Left colon (tissue), 2 donors: ENCODE measurements at places on chromosomes 12 and 14. TPM values are rescaled to one million over a fixed set of nuclear protein-coding genes. Genes with fewer than 3 reads are reported as not detected.

DNA sequence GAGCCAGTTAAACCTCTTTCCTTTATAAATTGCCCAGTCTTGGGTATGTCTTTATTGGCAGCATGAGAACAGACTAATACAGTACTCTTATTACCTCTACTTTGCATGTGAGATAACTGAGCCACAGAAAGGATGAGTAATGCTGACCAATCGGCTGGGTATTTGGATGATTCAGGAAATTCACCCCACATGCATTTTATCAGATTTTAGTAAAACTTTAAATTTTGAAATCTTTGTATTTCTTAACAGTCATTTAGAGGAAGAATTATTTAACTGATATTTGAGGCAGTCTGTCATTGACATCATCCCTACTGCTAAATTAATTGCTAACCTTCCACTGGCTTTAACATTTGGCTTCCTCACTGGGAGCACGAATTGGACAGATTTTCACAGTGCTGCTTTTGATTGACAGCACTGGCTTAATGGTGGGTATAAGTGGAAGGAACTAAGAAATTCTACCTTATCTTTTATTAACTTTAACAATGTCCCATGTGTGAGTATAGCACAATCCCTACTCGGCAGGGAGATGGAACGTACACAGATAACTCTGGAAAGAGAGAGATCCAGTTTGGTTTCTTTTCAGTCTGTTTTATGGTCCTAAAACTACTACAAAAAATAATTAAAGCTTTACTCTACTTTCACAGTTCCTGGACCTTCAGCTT lies 261.0 kb downstream of the DACT1 start:
- DNase-seq: no peak

- DNase-seq: no peak
Measured at GRCh38 chr12:94312378-94312777, 147.3 kb downstream of the CEP83 start.

DNA sequence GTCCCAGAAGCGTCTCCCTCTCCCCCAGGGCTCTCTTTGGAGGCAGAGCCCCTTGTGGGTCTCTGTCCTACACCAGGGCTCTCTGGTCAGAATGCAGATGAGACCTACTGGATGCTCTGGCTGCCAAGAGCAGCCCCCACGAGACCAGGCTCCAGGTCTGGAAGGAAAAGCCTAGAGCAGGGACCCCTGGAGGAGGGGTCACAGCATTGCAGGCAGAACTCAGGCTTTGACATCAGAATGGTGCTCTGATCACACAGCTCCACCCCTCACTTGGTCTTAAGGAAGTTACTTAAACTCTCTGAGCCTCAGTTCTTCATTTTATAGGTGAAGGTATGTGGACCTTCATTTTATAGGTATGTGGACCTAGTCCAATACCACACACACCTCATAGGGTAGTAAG lies 83.1 kb downstream of the ARL6IP4 start:
- DNase-seq: no peak

The DNAJC22 gene
- 45.6 TPM for total RNA-seq

The SUOX gene
- total RNA-seq: 24.1 TPM

DNA sequence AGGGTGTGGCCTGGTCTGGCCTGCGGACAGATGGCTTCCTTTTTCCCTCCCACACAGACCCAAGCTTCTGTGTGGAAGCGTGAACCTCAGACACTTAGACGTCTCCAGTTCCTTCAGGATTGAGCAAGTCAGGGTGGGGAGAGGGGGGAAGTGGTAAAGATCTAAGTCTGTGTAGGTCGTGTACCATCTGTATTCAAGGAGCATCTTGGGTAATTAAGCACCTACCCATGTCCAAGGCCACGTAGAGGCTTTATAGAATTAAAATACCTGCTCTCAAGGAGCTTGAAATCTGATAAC lies 1.7 kb downstream of the AVIL start:
- DNase-seq: no peak

GRCh38 chr12:5409619-5410018 lies 22.3 kb upstream of the NTF3 start:
- no peak for DNase-seq

- no peak for DNase-seq
Measured at GRCh38 chr12:74514098-74514872, 23.4 kb upstream of the ATXN7L3B start.

The AMDHD1 gene
- total RNA-seq: 0.47 TPM

DNA sequence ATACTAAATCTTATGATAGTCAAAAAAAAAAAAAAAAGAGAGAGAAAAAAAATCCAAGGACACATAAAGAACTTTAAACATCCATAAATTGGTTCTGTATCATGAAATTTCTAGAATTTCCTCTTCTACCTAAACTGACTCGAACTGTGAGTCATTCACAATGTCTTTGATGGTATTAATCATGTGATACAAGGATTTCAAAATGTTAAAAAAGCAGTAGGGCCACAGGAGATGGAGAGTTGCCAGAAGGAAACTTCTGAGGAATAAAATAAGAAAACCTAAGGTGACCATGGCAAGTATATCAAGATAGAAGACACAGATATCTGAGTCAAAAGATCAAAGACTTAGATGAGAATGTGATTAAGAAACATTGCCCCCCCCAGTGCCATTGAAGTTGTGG lies 1320.9 kb upstream of the FLRT2 start:
- no peak for DNase-seq

The ACADS gene
- 183 TPM for total RNA-seq

The AQP2 gene
- not detected for total RNA-seq

DNA sequence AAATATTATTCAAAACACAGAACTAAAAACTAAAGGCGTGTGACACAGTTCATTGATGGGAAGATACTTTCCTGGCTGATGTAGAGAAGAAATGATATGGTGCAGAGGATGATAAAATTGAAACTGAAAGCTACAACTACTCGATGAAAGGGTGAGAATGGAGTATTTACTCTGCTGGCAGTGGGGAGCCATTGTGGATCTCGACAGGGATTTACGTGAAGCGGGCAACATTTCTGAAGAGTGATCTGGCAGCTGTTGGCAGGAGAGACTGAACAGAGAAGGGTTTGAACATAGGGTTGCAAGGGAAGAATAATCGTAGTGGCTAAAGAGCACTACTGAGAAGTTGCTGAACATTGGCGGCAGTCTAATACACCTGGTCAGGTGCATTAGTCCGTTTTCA lies 464.9 kb downstream of the PDZRN4 start:
- no peak for DNase-seq
